Heart right ventricle (tissue), 16 donors: ENCODE measurements at places on chromosomes 13 and 19. TPM values are rescaled to one million over a fixed set of nuclear protein-coding genes. Genes with fewer than 3 reads are reported as not detected.

DNA sequence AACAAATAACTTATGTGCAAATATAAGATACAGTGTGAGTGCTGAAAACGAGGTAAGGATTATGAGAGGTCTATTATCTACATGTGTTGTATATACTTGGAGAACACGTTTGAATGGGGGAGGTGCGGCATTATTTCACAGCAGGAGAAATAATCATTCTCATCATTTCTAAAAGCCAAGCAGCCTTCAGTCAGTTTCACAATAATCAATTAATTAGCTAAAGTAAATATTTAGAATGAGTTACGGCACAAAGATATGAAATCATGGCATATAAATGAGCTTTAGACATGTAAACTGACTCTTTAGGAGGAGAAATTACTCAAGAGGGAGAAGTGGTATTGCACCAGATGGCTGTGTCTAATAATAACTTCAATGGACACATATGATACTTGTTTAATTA is 366.6 kb downstream of the DNAJC15 start:
- DNase-seq, result no peak

The RSPH6A gene
- total RNA-seq, result not detected

The CDX2 gene
- total RNA-seq, result not detected

The ZNF569 gene
- total RNA-seq, result 5.4 TPM

DNA sequence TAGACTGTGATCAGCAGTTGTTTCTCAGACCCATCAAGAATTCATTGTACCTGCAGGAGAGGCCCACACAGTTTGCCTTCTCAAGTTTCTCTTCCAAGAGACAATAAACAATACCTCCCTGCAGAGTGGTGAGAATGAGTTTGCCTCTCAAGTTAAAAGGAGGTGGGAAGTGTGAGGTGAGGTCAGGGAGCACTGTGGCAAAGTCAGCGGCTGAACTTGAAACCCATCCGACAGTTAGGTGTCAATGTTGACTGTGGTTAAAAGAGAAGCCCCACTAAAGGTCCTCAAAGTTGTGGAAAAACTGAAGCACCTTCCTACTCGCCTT is 72.9 kb upstream of the TSC22D1 start:
- DNase-seq, result no peak

DNA sequence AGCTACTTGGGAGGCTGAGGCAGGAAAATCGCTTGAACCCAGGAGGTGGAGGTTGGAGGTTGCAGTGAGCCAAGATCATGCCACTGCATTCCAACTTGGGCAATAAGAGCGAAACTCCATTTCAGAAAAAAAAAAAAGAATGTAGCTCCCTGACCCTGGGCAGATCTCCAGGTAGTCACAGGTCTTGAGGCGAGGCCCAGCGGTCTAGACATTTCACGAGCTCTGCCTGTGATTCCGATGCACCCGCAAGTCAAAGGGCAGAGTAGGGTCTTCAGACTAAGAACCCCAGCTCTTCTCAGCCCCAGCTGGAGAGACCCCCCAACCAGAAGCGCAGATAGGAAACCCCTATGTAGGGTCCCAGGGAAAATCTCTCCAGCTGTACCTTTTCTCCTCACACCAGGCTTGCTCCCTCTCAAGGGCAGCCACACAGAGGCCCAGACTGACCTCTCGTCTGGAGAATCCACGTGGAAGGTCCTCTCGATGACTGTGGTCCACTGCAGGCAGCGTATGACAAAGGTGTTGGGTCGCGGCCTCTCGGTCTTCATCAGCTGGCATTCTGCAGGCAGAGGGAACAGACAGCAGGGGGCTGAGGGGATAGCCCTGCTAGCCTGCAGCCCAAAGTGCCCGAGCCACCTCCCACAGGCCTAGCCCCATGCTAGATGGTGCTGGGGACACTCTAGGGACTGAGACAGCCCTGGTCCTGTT is 28.4 kb upstream of the CCNP start:
- DNase-seq, result no peak

GRCh38 chr19:48992581-48993174 is 431 bp downstream of the GYS1 start:
- DNase-seq, result peak; percentile 49

GRCh38 chr19:1248139-1248785 is at the start of gene MIDN:
Gene MIDN, plus strand, starts transcription at chr19:1248583. Its CDS starts 1,714 bp downstream, at chr19:1250297.
- DNase-seq, result peak; percentile 89

DNA sequence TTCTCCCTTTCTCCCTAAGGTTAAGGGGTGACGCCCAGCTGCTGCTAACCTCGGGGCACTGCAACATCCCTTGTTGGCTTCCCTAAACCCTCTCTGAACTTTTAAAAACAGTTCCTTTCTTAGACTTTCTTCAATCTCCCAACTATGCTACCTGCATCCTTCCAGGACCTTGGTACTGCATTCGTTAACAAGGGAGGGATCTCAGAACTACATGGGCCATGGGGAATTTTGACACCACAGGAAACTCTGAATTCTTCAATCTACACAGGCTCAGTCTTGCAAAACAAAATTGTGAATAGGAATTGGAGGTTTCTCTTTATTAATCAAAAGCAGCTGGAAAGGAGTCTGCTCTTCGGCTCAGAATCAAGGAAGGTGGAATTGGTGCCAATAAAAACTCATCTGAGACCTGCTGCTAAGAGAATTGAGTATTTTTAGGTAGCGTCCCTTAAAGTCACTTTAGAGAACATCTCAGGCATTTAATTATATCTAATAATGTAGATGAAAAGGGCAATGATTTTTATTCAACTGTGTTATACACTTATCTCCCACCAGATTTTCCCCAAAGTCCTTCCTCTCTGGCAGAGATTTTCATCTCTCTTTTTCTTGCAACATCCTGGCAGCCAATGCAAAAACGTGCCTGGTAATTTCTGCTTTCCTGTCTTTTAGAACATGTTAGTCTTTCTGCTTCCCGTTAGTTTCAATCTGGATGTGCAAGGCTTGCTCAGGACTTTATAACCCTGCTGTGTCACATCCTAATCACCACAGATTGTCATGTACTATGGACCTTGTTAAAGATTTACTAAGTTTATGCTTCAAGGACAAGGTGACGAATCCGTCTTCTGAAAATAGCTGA is 69.1 kb upstream of the SLC15A1 start:
- DNase-seq, result no peak

The STOML3 gene
- not detected for total RNA-seq

GRCh38 chr13:46475541-46475991 is 77.4 kb upstream of the LRCH1 start:
- DNase-seq, result no peak

The PLIN4 gene
- 143 TPM for total RNA-seq

GRCh38 chr19:53520163-53520546 is 17.8 kb upstream of the ZNF331 start:
- no peak for DNase-seq

The ZNF99 gene
- total RNA-seq, result 0.04 TPM
